ENCODE measurements at places on chromosomes 13 and 19.

- DNase-seq: no peak
Measured at GRCh38 chr13:20401531-20401930, 124.1 kb downstream of the CRYL1 start.

DNA sequence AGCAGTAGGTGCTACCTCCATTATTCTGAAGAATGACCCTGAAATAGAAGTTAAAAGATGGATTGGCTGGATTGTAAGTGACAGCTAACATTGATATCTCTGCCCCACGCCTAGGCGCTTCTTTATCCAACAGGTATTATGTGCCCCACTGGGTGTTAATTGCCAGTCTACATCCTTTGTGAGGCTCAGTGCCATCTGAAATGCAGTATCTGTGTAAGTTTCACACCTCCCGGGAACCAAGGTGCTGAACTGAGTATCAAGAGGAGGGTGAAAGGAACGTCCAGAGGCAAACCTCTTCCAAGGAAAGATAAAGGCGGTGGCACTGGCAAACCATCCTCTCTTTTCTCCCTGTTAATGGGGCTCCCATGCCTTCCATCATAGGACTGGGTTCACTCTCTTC lies 181.1 kb upstream of the UBL3 start:
- no peak for DNase-seq

GRCh38 chr19:49860336-49861102 lies 6.9 kb downstream of the PNKP start:
- no peak for DNase-seq

DNA sequence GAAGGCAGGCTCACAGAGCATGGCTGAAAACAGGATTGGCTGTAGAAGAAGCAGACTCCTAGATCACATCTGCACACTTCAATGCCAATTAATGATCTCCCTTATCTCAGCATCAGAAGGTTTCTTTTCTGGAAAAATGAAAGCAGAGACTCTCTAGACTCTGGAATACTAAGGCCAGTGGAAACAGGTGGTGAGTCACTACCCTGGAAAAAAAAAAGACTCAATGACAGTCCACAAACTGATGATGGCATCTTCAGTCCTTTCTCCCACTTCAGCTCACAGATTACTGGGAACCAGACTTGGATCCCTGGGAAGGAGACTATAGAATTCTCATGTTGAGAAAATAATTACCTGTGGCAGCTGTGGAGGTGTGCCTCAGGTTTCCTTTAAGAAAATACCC lies 47.5 kb upstream of the MBNL2 start:
- no peak for DNase-seq

GRCh38 chr13:104106705-104107393 lies 1040.6 kb upstream of the SLC10A2 start:
- DNase-seq: no peak

GRCh38 chr13:100510208-100510957 lies 78.2 kb downstream of the GGACT start:
- no peak for DNase-seq

- no peak for DNase-seq
Measured at GRCh38 chr13:21361706-21362105, 97.4 kb downstream of the ZDHHC20 start.

DNA sequence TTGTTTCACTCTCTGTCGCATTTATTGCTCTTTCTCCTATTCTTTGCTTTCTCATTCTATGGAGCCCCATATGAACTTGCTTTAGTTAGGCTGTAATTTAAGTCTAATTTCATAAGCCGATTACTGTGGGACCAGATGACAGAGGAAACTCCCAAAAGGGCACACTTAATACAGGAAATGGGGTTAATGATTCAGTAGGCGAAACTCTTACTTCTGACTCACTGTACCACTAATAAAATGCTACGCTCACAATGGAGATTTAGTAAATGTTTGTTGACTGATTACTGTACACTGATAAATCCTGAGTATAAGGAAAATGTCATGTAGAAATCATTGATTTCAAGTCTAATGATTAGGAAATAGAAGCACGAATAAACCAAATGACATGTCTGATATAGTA lies 276.4 kb downstream of the KLF5 start:
- no peak for DNase-seq

GRCh38 chr13:71729441-71729840 lies 137.6 kb downstream of the DACH1 start:
- DNase-seq: no peak

- DNase-seq: no peak
Measured at GRCh38 chr13:114055766-114056165, 76.7 kb downstream of the RASA3 start.

- DNase-seq: no peak
Measured at GRCh38 chr13:98983182-98983581, 5.3 kb upstream of the DOCK9 start.

DNA sequence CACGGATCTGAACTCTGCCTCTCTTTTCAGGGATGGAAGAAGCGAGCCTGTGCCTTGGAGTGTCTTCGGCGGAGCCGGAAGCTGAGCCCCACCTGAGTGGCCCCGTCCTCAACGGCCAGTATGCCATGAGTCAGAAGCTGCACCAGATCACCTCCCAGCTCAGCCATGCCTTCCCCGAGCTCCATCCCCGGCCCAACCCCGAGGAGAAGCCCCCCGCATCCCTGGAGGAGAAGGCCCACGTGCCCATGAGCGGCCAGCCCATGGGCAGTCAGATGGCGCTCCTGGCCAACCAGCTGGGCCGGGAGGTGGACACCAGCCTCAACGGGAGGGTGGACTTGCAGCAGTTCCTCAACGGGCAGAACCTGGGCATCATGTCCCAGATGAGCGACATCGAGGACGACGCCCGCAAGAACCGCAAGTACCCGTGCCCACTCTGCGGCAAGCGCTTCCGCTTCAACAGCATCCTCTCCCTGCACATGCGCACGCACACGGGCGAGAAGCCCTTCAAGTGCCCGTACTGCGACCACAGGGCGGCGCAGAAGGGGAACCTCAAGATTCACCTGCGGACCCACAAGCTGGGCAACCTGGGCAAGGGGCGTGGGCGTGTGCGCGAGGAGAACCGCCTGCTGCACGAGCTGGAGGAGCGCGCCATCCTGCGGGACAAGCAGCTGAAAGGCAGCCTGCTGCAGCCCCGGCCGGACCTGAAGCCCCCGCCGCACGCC lies 71.5 kb downstream of the ZNF536 start:
- DNase-seq: no peak

DNA sequence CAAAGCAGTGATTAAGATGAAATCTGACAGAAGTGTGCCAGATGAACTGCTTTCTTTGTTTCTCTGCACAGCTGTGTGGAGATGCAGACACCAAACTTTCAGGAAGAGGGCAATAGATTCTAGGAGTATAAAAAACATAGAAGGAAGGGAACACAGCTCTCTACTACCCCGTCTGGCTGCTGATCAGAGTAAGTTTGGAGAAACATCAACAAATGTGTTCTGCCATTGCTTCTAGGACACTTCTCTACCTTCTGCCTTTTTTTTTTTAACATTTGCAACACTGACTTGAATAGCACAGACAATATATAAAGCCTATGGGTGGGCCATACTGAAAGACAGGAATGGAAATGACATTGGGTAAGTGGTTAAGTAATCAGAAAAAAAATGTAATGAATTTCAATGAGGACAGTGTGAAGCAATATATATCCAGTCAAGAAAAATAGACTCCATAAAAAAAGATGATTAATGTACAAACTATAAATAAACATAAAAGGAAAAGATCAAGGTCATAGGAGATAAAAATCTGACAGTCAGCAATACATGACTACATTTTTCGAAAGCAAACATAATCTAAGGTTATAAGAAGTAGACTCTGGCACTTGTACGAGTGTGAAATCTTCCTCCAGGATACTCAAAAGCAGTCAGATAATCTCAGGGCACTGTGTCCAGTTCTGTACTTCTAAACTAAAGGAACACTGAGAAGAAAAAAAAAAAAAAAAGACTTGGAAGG lies 21.4 kb downstream of the NUFIP1 start:
- no peak for DNase-seq

- DNase-seq: no peak
Measured at GRCh38 chr13:106804991-106805390, 237.1 kb upstream of the ARGLU1 start.

DNA sequence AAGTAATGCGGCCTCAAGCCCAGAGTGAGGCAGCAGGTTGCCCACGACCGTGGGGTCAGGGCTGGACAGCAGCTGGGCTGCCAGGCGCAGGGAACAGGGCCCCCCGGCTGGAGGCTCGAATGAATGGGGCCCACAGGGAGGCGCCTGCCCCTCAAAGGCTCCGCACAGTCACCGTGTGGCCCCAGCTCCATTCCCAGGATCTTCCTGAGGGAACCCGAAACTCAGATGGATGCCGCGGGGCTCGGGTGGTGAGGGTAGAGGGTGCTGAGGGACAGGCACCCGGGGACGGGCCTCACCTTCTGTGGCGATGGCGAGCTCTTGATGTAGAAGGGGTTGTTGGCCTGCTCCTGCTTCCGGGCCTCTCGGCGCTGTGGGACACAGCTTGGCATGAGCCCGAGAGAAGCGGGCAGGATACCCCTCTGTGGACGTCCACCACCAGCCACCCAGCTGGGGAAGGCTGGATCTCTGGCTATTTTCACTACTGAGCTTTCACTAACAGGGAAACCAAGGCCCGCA lies 19.3 kb downstream of the IZUMO4 start:
- DNase-seq: no peak

DNA sequence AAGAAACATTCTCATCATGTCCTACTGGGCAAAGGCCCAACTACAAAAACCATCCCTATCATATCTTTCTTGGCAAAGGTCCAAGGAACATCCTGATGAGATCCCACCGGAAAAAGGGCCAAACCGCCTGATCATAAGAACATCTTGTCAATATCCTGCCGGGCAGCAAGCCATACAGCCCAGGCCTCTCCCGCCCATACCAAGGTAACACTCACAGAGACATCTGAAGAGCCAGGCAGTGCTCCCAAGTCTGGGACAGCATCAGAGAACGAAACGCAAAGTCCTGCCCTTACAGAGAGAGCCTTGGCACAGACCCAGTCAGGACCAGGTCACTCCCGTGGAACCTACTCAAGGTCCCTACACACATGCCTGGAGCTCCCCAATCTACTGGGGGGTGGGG lies 18.5 kb upstream of the ZNF331 start:
- DNase-seq: no peak

DNA sequence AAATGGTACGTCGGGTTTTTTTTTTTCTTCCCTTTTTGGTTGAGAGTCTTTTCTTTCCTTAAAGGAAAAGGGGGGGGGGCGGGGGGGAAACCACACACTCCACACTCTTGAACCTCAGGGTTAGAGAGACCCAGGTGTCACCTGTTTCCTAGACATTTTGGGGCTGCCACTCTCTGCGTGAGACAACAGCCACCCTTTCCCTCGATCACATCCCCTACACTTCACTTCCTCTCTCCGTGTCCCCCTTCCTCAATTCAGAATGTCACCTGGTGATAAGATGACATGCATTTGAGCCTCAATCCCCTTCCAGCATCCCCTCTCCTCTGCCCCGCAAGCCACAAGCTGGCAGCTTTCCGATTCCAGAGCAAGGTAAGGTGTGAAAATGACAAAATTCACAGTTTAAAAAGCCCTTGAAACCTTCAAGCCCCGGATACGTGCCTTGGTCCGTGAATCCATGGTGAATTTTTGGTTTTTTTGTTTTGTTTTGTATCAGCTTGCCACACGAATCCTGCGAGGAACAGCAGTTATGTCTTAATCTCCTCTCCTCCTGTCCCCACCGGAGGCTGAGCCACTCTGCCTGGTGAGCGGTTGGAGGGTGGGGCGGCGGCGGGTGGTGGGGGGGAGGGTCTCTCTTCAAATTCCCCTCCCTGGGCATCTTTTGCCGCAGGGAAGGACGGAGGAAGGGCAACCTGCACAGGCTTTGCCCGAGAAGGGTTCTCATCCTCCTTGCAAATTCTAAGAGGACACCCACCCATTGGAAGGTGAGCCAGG lies 4.2 kb downstream of the PTPRS start:
- DNase-seq: no peak

DNA sequence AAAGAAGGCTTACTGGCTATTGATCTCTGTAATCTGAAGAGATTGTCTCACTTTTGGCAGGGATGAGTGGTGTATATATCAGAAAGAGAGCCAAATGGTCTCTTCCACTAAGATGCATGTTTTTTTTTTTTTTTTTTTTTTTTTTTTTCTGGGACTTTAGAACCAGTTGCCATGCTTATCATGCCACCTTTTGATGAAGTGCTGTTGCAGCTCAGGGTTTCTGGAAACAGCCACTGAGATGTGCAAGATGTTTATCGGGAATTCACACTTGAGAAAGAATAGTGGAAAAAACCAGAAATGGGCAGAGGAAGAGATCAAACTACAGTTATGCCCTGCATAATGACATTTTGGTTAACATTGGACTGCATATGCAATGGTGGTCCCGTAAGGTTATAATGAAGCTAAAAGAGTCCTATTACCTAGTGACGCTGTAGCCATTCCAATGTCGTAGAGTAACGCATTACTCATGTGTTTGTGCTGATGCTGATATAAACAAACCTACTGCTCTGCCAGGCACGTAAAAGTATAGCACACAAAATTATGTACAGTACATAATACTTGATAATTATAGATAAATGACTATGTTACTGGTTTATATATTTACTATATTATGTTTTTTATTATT lies 121.0 kb downstream of the KLF5 start:
- no peak for DNase-seq

GRCh38 chr13:96243376-96243775 lies 153.5 kb downstream of the HS6ST3 start:
- DNase-seq: no peak

- DNase-seq: no peak
Measured at GRCh38 chr13:40343550-40344269, 322.7 kb downstream of the FOXO1 start.

GRCh38 chr13:59408738-59409137 lies 755.0 kb downstream of the DIAPH3 start:
- DNase-seq: no peak

GRCh38 chr13:75813323-75813722 lies 177.2 kb downstream of the LMO7 start:
- no peak for DNase-seq

DNA sequence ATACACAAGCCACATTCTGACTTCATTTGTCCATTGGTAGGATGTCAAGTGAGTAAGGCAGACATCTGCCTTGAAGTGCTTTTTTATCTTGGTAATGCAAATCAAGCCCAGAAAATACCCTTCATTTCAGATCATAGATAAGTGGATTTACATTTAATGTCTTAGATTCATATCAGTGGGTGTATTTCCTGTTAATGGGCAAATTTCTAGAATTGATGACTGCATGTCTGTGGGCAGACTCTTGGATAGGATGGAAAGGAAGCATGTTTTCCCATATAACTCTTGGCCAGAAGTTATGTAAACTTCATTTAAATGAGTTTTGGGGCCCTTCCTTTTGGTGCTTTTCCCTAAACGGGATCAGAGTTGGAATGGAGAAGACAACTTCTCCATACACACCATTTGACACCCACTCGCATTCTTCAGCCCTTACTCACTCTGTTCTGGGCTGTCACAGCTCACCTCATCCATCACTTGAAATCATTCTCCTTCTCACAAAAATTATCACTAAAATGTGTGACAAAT lies 154.6 kb downstream of the FLT1 start:
- no peak for DNase-seq

Data from stimulated activated CD4-positive, alpha-beta T cell treated with anti-CD3 and anti-CD28 coated beads, Interleukin-2, amount 100 ng/mL, for 24 hours (primary cell).